ENCODE measurements at places on chromosomes 5 and 9.

DNA sequence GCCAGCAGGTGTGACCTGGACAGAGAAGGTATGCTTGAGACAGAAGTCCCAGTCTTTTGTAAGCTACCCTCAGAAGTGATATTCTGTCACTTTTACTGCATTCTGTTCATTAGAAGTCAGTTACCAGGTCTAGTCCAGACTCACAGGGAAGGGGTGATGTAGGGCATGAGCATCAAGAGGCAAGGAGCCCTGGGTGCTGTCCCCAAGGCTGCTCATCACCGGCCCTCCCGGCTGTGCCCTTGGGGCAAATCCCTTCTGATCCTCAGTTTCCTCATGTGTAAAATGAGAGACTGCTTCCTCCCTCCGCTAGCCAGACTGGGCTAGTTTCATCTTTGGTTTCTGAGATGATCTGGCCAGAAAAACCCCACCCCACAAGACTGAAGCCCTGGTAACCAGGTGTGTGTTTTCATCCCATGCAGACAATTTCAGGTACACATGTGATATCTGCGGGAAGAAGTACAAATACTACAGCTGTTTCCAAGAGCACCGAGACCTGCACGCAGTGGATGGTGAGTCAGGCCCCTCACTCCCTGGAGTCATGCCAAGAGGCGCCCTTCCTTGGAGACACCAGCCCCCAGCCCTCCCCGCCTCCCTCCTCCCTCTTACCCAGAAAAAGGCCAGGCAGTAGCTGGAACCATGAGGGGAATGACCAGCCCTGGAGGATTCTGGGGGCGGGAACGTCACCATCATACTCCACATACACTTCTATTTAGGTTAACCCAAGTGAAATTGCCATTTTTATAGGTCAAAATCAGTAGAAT is 71.0 kb downstream of the AMBP start:
- no peak for DNase-seq

DNA sequence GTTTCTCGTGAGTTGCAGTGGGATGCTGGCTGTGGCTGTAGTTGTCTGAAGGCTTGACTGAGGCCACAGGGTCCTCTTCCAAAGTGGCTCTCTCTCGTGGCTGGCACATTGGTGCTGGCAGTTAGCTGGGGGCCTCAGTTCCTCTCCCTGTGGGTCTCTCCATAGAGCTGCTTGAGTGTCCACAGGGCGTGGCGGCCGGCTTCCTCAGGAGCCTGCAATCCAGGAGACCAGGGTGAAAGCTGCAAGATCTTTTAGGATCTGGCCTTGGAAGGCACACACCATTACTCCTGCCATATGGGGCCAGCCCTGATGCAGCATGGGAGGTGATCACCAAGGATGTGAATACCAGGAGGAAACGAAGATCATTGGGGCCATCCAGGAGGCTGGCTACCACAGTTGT is 41.1 kb downstream of the ANKRD33B start:
- no peak for DNase-seq

DNA sequence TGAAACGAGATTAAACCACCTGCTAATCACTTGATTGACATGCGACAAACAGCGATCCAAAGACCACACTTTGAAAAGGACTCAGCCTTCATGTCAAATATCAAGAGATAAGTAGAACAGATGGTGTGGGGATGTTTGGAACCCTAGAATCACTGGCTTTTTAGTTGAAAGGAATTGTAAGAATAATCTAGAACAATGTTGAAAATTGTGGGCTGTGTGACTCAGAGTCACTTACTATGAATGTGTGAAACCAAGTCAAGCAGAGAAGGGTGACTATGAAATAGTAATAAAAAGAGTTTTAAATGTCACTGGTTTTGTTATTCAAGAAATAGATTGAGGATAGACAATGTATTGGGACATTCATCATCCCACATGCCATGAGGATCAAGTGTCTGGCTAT is 14.1 kb upstream of the C1QTNF3 start:
- no peak for DNase-seq

GRCh38 chr5:68245319-68245718 is 29.8 kb downstream of the PIK3R1 start:
- no peak for DNase-seq

DNA sequence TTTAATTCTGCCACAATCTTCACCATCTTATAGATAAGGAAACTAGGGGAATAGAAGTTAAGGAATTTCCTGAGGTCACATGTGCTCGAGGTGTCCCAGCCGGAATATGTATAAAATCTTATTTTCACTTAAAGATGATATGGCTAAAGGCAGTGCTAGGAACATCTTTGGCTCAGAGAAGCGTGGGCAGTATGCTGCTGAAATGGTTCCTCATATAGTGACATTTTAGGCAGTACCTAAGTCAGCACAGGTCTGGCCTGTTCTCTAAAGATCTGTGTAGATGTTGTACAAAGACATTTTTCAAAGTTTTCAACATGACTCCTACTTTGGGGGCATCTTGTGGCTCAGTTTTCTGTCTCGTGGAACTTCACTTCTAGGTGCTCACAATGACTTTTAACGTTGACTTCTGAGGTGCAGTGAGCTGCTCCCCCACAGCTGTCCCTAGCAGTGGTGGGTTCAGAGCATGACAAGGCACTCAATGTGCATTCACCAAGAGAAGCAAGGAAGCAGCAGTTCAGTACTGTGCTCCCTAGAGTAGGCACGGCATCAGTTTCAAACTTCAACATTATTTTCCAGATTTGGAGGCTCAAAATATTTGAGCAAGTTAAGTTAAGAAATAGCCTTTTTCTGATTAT is 40.3 kb downstream of the TNFAIP8 start:
- no peak for DNase-seq

All from glutamatergic neuron (in vitro differentiated cells).